ENCODE measurements at places on chromosomes 6 and 20.
A peak's percentile ranks its signal among the peaks of the same experiment; 100 is the strongest.

GRCh38 chr20:52127309-52127708 is 64.3 kb downstream of the ZFP64 start:
- no peak for DNase-seq

GRCh38 chr6:40545954-40546353 is 41.2 kb downstream of the LRFN2 start:
- DNase-seq = no peak

DNA sequence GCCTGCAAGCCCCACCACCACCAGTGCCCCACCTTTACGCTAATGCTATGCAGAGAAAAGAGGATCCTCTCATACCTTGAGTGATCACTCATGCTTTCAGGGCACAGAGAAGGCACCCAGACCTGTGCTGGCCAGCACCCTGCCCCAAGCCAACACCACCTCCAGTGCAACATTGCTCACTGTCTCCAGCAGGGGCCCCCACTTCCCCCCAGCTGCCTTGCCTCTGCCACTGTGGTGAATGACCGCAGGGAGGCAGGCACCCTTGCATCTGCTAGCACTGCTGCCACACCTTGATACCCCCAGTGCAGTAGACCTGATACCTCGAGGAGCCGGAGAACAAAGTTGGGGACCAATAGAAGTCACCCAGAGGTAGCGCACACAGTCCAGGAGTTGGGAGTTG is 139.2 kb upstream of the PLN start:
- no peak for DNase-seq

DNA sequence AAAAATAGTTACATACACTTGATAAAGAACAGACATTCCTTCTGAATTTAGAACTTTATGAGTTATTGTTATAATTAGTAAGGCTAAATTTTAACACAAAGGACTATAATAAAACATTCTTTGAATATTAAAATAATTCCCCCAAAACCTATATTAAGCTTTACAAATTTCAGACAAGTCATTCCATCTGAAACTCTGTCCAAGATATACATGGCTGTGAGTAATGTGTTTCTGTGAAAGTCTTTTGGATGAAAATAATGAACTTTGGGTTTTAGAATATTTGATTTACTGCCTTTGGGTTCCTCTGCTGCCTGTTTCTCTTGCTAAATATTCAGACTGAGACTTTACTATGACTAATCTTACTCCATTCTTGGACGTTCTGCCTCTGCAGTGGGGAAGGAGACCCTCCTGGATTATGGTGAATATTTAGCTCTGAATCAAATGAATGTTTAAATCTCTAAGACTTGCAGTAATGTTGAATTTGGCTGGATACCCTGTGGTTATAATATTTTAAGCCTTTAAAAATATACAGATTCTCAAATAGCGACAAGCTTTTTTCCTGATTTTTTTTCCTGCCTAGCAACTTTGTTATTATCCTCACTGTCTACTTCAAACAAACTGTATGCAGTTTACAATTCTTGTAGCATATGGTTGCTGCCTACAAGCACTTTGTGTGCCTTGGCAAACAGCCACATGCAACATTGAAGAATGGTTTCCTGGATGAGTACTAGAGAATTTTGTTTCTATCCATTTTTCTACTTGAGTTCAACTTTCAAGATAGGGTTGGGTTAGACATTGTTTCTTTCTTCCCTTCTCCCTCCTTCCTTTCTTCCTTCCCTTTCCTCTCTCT is 51.4 kb downstream of the TXLNB start:
- no peak for DNase-seq

- DNase-seq = no peak
Observed at GRCh38 chr20:41091927-41092326, 45.4 kb upstream of the PLCG1 start.

DNA sequence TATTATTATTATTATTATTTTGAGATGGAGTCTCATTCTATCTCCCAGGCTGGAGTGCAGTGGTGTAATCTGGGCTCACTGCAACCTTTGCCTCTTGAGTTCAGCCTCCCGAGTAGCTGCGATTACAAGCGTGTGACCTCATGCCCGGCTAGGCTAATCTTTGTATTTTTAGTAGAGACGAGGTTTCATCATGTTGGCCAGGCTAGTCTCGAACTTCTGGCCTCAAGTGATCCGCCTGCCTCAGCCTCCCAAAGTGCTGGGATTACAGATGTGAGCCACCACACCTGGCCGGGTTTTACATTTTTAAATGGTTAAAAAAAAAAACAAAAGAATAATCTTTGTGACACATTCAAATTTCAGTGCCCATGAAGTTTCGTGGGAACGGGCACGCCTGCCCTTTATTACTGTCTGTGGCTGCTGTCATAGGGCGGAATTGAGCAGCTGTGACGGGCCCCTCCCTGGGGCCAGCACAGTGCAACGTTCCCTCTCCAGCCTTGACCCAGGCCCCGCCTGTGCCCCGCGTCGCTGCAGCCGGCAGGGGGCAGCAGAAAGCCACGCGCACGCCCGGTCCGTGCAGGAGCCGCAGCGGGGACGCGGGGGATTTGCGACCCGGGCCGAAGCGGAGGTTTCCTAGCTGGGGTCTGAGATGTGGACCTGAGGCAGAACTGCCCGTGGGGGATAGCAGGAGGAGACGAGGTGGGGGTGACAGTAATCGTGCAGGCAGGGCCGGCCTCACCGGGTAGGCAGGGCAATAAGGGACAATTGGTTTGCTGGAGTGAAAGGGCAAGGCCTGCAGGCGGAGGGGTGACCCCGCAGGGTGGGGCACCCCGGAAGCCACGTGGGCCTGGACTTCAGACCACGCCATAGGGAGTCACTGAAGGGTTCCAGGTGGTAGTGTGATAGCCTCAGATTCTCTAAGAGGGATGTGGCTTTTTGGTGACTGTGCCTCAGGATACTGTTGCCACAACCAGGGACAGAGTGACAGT is 54.3 kb downstream of the SYTL3 start:
- peak; percentile 87 for DNase-seq

GRCh38 chr6:22106451-22106850 is 190.4 kb downstream of the PRL start:
- no peak for DNase-seq

DNA sequence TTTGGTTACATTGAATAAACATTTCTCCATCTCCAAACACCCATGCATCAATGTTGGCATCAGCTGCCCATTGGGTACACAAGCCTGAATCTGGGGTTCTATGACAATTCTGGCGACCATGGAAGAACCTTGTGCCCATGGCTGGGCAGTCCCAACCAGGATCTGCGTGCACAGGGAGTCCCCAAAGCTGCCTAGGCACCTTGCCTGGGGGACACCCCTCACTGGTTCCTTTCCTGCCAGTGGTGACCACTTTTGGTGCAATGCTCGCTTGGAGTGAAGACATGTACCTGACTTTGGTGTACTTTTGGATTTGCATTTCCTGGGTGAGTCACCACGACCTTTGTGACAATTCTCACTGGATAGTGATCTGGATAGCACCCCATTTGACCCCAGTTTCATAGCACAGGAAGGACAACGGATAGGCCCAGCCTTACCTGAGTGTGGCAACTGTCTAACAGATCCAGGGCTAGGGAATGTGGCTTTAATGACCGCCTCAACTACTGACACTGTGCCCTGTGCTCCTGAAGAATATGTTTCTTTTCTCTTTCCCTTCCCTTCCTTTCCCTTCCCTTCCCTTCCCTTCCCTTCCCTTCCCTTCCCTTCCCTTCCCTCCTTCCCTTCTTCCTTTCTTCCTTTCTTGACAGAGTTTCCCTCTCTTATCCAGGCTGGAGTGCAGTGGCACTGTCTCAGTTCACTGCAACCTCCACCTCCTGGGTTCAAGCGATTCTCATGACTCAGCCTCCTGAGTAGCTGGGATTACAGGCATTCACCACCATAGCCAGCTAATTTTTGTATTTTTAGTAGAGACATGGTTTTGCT is 7.1 kb downstream of the SPINT3 start:
- no peak for DNase-seq

- no peak for DNase-seq
Observed at GRCh38 chr20:3813848-3814581, 6.3 kb upstream of the AP5S1 start.

DNA sequence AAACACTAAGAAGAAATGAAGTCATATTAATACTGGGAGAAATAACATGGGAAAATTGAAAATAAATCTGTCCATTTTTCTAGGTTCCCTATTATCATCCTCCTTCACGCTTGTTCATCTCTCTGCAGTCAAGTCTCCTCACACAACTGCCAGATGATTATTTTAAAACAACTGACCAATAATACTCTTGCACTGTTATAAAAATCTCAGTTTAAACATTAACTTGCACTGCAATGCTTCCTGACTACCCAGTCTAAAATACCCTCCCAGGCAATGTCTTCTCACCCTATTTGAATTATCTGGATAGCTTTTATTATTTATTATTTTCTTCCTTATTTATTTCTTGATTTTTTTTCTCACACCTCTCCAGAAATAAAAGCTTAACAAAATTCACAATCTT is 5.7 kb downstream of the EYS start:
- DNase-seq = no peak

- DNase-seq = peak; percentile 50
Observed at GRCh38 chr20:2874456-2874855, 1.2 kb downstream of the PTPRA start.

- no peak for DNase-seq
Observed at GRCh38 chr6:105902401-105903031, 183.6 kb upstream of the PRDM1 start.

GRCh38 chr6:137497721-137498463 is 3.7 kb upstream of the OLIG3 start:
- no peak for DNase-seq

- DNase-seq = peak; percentile 40
Observed at GRCh38 chr20:63116412-63117106, 99.4 kb downstream of the YTHDF1 start.

DNA sequence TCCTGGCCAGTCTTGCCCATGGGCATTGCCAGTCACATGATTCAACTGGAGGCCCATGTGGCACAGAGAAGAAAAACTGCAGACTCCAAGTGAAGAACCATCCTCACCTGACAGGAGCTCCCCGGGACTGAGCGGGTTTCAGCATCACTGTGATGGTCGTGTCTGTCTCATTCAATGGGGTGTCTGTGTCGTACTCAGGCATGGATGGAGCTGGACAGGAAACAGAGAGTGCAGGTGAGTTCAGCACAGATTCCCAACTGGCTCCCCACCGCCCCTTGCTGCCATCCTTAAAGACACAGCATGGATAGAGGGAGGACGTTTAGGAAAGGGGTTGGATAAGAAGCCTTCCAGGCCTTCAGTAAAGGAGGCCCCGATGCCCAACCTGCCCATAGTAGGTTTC is 732.3 kb upstream of the CHD6 start:
- DNase-seq = no peak

All from erythroblast (primary cell).